ENCODE measurements at places on chromosomes 2 and 18. TPM values are rescaled to one million over a fixed set of nuclear protein-coding genes. Genes with fewer than 3 reads are reported as not detected.

Gene SLC38A11
- total RNA-seq, result not detected

Gene LIPG
- 1.6 TPM for total RNA-seq

Gene ACMSD
- total RNA-seq, result not detected

Gene DES
- total RNA-seq, result 182 TPM

Gene TRAPPC8
- total RNA-seq, result 6.8 TPM

Gene SIX3
- not detected for total RNA-seq

Gene SKOR2
- not detected for total RNA-seq

Gene CUL3
- total RNA-seq, result 16.1 TPM

Gene ELOA2
- total RNA-seq, result not detected

Gene ASPRV1
- total RNA-seq, result 4.3 TPM

Gene CD8B2
- total RNA-seq, result not detected

Gene QPCT
- total RNA-seq, result 1.8 TPM

Gene GREB1L
- total RNA-seq, result 2.2 TPM

Gene GPN1
- 13.1 TPM for total RNA-seq

Gene SATB2
- total RNA-seq, result 1.2 TPM

Gene DLX2
- total RNA-seq, result not detected

Gene TTC21B
- total RNA-seq, result 5.5 TPM

Gene MRPL30
- total RNA-seq, result 32.6 TPM
